Hair follicle dermal papilla cell (primary cell): ENCODE measurements at places on chromosomes 6 and 20. TPM values are rescaled to one million over a fixed set of nuclear protein-coding genes. Genes with fewer than 3 reads are reported as not detected.

Gene ULBP2
- total RNA-seq, result 2.1 and 3.1 TPM in 2 replicates

Gene CARMIL1
- 20.9 and 21.6 TPM in 2 replicates for total RNA-seq

Gene GMDS
- 6.7 and 8.0 TPM in 2 replicates for total RNA-seq

Gene MCUR1
- 10.1 and 12.3 TPM in 2 replicates for total RNA-seq

Gene RTF2
- 76.6 and 80.5 TPM in 2 replicates for total RNA-seq

Gene TMEM242
- total RNA-seq, result 4.4 and 5.2 TPM in 2 replicates

Gene SIRPB2
- total RNA-seq, result not detected in 2 replicates

Gene MAP7
- 1.9 and 3.7 TPM in 2 replicates for total RNA-seq

Gene SAMD3
- total RNA-seq, result 0.61 and 0.65 TPM in 2 replicates

Gene TAP2
- total RNA-seq, result 15.1 and 19.8 TPM in 2 replicates

Gene NOX3
- total RNA-seq, result not detected in 2 replicates

Gene BEND3
- 3.0 and 3.9 TPM in 2 replicates for total RNA-seq

Gene TNFRSF6B
- 2.2 and 8.0 TPM in 2 replicates for total RNA-seq

Gene KIF6
- 3.7 and 3.9 TPM in 2 replicates for total RNA-seq

Gene FAM209B
- 0.36 TPM in 1 of 2 replicates, not detected in the other for total RNA-seq

Gene ZNF292
- 38.1 and 49.2 TPM in 2 replicates for total RNA-seq

Gene WFDC12
- total RNA-seq, result not detected in 2 replicates

Gene BFSP1
- 1.5 and 2.3 TPM in 2 replicates for total RNA-seq

Gene SPATA25
- total RNA-seq, result 0.97 and 1.8 TPM in 2 replicates

Gene HLA-DQA1
- not detected in 2 replicates for total RNA-seq

Gene ELOVL4
- total RNA-seq, result 5.7 and 7.6 TPM in 2 replicates

Gene LSM14B
- 65.9 and 73.3 TPM in 2 replicates for total RNA-seq

Gene SLC22A1
- total RNA-seq, result 0.12 and 0.49 TPM in 2 replicates

Gene SLC22A23
- total RNA-seq, result 10.7 and 20.4 TPM in 2 replicates

Gene TCF15
- not detected in 2 replicates for total RNA-seq

Gene WFDC10B
- total RNA-seq, result 0.32 TPM in 1 of 2 replicates, not detected in the other

Gene PCED1A
- 37.6 and 38.6 TPM in 2 replicates for total RNA-seq

Gene TBXT
- total RNA-seq, result not detected in 2 replicates

Gene SCRT2
- total RNA-seq, result not detected in 2 replicates

Gene LY6G6C
- total RNA-seq, result not detected in 2 replicates

Gene MYLK4
- total RNA-seq, result 0.81 and 0.85 TPM in 2 replicates

Gene PAX1
- total RNA-seq, result 0.32 and 0.49 TPM in 2 replicates

Gene ZC2HC1B
- total RNA-seq, result 0.16 TPM in 1 of 2 replicates, not detected in the other

Gene CLDN20
- not detected in 2 replicates for total RNA-seq

Gene SIM1
- total RNA-seq, result 10.7 and 11.8 TPM in 2 replicates

Gene DEFB119
- total RNA-seq, result not detected in 2 replicates

Gene RSPO4
- total RNA-seq, result 7.1 and 8.3 TPM in 2 replicates

Gene ABT1
- total RNA-seq, result 14.6 and 16.4 TPM in 2 replicates

Gene SLC13A3
- 2.3 and 2.4 TPM in 2 replicates for total RNA-seq

Gene TAPBP
- 132 and 146 TPM in 2 replicates for total RNA-seq

Gene LPA
- not detected in 2 replicates for total RNA-seq

Gene BPIFB2
- total RNA-seq, result not detected in 2 replicates

Gene NT5E
- total RNA-seq, result 209 and 231 TPM in 2 replicates

Gene GABRR2
- total RNA-seq, result 0.16 TPM in 1 of 2 replicates, not detected in the other

Gene BTN1A1
- not detected in 2 replicates for total RNA-seq

Gene PGC
- total RNA-seq, result not detected in 2 replicates

Gene LY6G6D
- total RNA-seq, result not detected in 2 replicates

Gene THBD
- 9.6 and 14.6 TPM in 2 replicates for total RNA-seq

Gene PNLDC1
- 0.81 and 1.2 TPM in 2 replicates for total RNA-seq

Gene TUBB1
- total RNA-seq, result under 0.01 TPM in 1 of 2 replicates, not detected in the other
